ENCODE measurements at places on chromosomes 7 and 10.

DNA sequence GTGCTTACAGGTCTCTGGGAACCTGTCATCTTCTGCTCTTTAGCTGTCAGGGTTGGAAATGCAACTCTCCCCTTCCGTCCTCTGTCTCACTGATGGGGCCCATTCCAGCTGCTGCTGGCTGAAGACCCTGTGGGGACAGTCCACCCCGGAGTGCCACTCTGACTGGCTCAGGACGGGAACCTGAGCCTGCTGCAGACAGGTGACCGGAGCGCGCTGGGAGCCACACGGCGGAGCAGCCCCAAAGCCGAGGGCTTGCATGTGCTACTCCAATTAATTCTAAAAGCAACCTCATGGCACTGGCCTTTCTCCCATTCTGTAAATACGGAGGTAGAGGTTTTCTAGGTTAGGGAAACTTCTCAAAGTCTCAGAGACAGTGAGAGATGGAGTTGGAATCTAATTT is 223.5 kb upstream of the PITRM1 start:
- DNase-seq: no peak

DNA sequence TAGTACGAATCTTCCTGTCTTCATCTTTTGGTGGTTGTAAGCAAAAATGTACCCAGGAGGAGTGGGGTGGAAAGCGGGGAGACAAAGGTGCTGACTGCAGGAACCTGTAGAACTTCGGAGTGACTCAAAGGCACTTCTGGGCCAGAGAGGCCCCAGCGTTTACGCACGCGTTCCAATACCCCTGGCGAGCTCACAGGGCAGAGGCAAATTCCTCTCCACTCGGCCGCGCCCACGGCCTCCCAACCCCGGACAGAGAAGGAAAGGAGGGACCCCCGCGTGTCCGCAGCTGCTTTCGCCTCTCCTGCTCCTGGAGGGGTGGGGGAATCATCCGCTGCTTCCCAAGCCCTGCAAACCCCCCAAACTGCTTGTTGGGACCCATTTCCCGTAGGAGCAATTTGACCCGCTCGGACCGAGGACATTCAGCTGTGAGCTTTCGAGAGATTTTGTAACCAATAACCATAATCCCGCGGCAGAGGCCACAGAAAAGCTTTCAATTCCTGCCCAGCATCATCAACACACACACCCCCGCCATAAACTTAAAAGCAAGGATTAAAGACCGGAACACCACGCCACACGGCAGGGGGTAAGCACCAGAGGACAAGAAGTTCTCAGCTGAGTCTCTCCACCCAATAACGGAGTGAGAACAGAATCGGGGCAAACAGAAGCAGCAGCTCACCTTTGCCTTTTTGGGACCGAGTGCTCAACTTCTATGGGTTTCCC is 2.3 kb downstream of the IGF2BP3 start:
- DNase-seq: peak; percentile 84

DNA sequence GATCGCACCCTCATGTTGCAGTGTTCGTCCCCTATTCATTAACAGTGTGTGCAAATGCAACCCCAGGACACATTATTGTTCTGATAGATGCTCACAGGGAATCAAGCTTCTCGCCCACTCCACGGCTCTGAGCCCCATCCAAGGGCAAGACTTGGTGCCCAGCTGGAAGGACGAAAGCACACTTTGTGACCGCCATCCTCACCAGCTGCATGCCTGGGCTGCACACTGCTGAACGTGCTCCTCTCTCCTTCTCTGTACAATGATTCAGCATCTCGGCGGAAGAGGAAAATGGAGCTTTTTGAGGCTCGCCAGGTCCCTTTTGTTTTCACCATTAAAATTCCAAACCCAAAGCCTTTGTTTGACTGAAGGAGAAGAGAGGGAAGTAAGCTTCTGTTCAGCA is 41.9 kb downstream of the MKI67 start:
- no peak for DNase-seq

GRCh38 chr7:88399696-88400240 is 93.1 kb upstream of the STEAP4 start:
- DNase-seq: no peak

DNA sequence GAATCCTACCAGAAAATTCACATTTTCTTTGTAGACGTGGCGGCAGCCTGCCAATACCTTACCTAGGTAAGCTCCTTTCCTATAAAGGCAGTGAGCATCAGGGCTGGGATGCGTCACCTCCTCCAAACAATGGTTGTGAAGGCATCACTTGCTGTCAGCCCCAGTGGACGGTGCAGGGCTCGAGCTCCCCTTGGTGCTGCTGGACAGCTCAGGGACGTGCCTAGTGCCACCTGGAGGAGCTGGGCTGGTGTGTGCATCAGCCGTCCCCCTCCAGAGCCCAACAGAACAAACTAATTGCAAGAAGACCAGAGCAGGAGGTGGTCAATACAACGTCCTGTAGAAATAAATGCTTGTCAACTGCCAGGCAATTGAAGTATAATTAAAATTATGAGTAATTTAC is 517.5 kb upstream of the FOXK1 start:
- DNase-seq: peak; percentile 59

DNA sequence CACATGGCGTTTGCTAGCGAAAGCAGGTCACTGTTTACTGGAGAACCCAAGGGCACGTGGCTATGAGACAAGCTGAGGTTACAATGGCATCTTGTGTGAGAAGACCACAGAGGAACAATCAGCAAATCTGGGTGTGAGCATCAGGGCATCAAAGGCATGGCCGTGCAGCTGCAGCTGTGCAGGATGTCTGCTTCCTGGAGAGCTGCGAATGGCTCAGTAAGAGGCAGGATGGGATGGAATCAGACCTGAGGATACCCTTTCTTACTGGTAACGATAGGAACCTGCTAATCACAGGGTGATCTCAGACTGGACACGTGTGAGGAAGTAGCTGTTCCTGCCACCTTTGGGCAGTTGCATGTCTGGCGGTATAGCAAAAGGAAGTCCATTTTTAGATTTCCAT is 119.5 kb downstream of the RNF216 start:
- DNase-seq: no peak

GRCh38 chr10:50619882-50620281 is 3.9 kb downstream of the SGMS1 start:
- peak; percentile 5 for DNase-seq

DNA sequence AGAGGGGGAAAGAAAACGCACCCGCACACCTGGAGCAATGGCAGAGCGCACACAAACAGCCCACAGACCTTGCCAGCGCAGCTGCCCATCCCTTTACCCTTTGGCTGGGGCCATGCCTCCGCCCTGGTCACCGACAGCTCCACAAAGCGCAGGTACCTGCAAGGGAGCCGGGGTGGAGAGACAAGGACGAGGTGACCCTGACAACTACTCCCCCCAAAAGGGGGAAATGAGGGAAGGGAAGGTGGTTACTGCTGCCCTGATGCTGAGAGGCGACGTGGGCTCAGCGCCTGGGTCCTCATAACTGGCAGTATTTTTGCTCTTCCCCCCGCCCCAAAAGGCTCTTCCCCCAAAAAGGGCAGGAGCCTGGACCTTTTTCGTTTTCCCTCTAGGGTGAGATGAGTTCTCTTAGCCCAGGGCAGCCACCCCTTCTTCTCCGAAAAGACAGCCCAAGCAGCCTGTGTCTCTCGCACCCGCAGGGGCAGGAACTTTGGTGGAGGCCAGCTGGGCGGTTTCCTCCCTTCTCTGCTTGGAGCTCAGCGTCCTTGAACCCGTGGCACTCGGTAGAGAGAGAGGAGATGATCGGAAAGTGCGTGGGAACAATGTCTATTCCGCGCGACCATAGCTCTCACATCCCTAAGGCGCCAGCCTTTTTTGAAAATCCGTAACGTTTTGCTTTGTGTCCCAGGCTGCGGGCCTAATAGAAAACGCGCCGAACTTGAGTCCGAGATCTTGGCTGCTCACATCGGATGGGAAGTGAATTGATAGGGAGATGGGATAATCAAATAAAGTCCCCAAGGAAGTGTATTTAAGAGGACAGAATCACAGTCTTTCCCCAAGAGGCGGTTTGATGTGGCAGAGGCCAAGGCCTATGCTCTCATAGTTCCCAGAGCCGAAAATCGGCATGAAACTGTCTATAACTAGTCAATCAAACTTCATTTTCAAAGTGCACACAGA is 1.0 kb downstream of the NKX2-3 start:
- DNase-seq: no peak

DNA sequence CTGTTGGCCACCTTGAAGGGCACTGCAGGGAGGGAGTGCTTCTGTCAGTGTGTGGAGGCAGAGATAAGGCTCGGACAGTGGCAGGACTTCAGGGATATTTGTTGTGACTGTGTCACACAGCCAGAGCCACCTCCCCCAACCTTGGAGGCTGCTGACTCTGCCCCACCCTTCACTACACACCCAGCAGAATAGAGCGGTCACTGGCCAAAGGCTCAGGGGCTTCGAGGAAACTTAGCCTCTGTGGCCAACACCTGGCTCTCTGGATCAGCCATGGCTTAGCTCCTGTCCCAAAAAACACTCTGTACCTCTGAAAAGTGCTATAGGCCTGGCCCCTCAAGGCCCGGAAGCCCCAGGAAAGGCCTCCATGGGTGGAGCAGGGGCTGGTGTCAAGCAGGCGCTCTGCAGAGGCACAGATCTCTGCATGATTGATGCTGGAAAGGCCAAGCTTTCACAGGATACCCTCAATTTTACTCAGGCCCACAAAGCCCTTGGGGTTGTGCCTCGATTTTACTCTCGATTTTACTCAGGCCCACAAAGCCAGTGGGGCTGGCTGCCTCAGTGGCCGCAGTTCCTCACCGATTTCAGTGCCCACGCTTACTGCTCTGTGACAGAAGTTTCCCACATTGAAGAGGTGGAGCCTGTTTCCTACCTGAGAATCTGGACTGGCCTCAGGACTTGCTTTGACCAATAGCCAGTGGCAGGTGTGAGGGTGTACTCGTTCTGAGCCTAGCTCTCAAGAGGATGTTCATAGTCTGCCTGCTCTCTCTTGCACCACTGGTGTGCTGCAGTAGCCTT is 113.2 kb upstream of the GPR26 start:
- no peak for DNase-seq

DNA sequence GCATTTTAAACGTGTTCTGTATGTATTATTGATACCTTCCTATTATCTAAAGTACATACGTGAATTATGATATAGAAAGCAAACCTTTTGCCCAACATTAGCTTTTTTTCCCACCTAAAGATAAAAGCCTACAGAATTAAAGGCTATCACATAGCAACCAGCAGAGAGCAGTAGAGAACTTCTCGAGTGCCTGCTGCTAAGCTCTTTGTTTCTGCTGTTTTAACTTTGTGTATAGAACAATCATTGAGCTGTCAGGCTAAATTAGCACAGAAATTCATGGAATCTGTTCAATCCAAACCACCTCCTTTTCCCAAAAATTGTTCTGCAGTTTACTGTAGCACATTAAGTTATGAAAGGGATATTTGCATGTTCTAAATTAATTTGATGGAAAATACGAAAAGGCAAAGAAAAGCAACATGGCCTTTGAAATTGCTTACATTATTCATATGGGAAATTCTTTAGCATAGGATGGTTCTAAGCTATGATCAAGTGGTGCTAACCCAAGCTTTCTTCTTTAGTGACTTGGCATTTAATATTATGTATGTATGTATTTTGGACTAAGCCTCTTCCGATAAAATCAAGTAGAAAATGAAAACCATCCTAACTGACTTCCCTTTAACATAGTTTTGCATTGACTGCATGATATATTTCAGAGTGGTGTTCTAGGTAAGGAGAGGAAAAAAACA is 1288.5 kb downstream of the GATA3 start:
- peak; percentile 0 for DNase-seq

DNA sequence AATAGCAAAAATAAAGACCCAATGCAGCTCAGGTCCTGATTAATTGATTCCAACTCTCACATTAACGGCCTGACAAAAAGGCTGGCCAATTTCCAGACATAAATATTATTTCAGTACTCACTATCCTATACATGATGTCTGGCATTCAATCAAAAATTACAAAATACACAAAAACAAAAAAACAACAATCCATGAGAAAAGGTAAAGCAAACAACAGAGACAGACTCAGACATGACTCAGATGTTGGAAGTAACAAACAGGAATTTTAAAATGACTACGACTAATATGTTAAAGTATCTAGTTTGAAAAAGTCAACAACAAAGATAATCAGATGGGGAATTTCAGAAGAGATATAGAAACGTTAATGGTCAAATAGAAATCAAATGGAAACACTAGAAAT is 152.8 kb downstream of the AMPH start:
- DNase-seq: no peak

DNA sequence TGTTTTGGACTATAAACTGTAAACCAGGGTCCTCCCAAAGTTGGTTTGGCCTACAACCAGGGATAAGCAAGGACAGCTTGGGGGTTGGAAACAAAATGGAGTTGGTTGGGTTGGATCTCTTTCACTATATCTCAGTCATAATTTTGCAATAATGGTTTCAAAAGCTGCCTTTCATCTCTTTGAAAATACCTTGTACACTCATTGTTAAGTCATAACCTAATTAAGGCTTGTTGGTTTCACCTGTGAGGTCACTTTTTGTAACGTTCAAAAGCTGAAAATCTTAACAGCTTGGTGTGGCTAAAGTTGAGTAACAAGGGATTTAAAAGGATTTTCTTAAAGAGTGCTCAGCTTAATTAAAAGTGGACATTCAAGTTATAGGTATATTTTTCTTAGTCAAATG is 476.1 kb downstream of the IPMK start:
- DNase-seq: no peak
